ENCODE measurements at places on chromosomes 5 and 9. TPM values are rescaled to one million over a fixed set of nuclear protein-coding genes. Genes with fewer than 3 reads are reported as not detected.

The ZDHHC11B gene
- 0.74 TPM for total RNA-seq

The C5orf52 gene
- not detected for total RNA-seq

The NR2F1-AS1 gene
- 13.4 TPM for total RNA-seq

The FBP1 gene
- 5.9 TPM for total RNA-seq

The TAS2R1 gene
- total RNA-seq, result not detected

The PLAC8L1 gene
- total RNA-seq, result 2.6 TPM

The PPP3R2 gene
- total RNA-seq, result 0.34 TPM

The IRX1 gene
- total RNA-seq, result 71.5 TPM

The LMAN2 gene
- 85.4 TPM for total RNA-seq

The IL5 gene
- total RNA-seq, result not detected

The PCDHGC4 gene
- total RNA-seq, result 5.2 TPM

The GM2A gene
- total RNA-seq, result 41.8 TPM

The PCDHA3 gene
- total RNA-seq, result 0.32 TPM

The ABL1 gene
- total RNA-seq, result 118 TPM

The ROPN1L gene
- total RNA-seq, result 0.45 TPM

The PPP1R26 gene
- 27.9 TPM for total RNA-seq

The NKD2 gene
- total RNA-seq, result 52.8 TPM

The STX17 gene
- total RNA-seq, result 52.3 TPM

The SREK1IP1 gene
- total RNA-seq, result 23.4 TPM

The UNC13B gene
- 29.9 TPM for total RNA-seq

The TEX48 gene
- not detected for total RNA-seq

The ZCCHC7 gene
- 27.0 TPM for total RNA-seq

The HOMER1 gene
- 21.4 TPM for total RNA-seq

The NR4A3 gene
- total RNA-seq, result 15.4 TPM

The DOCK8 gene
- 8.9 TPM for total RNA-seq

The RNF183 gene
- 0.53 TPM for total RNA-seq

The TAF11L14 gene
- not detected for total RNA-seq

The SCGB3A2 gene
- 0.49 TPM for total RNA-seq

The MCC gene
- 32.4 TPM for total RNA-seq

The CAVIN4 gene
- total RNA-seq, result 4.3 TPM

The INSL6 gene
- not detected for total RNA-seq

The HBEGF gene
- total RNA-seq, result 8.0 TPM

The NDST1 gene
- total RNA-seq, result 132 TPM

The ZNF300 gene
- 15.6 TPM for total RNA-seq

The SUSD1 gene
- 25.8 TPM for total RNA-seq

The ROR2 gene
- 36.7 TPM for total RNA-seq

The CMBL gene
- total RNA-seq, result 22.5 TPM

The GLDC gene
- total RNA-seq, result 2.0 TPM

The CARD19 gene
- total RNA-seq, result 20.1 TPM

The PTCD2 gene
- total RNA-seq, result 13.6 TPM

The LEAP2 gene
- total RNA-seq, result 2.6 TPM

The ATP6V0E1 gene
- total RNA-seq, result 120 TPM

The EGR1 gene
- 701 TPM for total RNA-seq

The TRAF1 gene
- total RNA-seq, result 7.7 TPM

The FAM221B gene
- total RNA-seq, result 0.07 TPM

The SLC22A4 gene
- 2.2 TPM for total RNA-seq

The MARCOL gene
- total RNA-seq, result not detected

The BHMT gene
- not detected for total RNA-seq

The BNC2 gene
- 45.1 TPM for total RNA-seq

The ST6GALNAC6 gene
- 36.2 TPM for total RNA-seq

The AK3 gene
- total RNA-seq, result 48.5 TPM

The SNX24 gene
- total RNA-seq, result 44.5 TPM

The ENTPD2 gene
- total RNA-seq, result 5.2 TPM

All from mesothelial cell of epicardium (in vitro differentiated cells).